ENCODE measurements at places on chromosomes 3 and 15. TPM values are rescaled to one million over a fixed set of nuclear protein-coding genes. Genes with fewer than 3 reads are reported as not detected.

DNA sequence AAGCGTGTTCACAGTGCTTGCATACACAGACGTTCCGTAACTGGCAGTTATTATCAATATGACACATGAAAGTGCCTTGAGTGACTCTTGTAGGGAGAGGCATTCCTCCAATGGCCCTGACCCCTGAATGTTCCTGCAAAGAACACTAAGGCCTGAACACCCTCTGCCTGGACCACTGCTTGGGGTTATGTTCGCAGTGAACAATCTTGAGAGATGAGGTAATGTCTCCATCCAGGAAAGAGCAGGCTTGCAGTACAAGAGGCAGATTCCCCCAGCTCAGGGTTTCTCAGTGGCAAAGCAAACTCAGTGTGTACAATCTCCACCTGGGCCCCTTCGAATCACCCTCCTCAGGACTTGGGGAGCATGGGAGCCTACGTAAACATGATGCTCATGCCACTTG, 324.6 kb downstream of the MAGI1 start:
- DNase-seq, result no peak
- H3K4me1 ChIP-seq, result no peaks in the 10 kb centered on the region
- no peak overlapping the region for H3K4me3 ChIP-seq
- H3K27ac ChIP-seq, result no peak overlapping the region
- H3K27me3 ChIP-seq, result no peaks in the 10 kb centered on the region

- H3K27me3 ChIP-seq, result no peaks in the 10 kb centered on the region
- no peaks in the 10 kb centered on the region for H3K36me3 ChIP-seq
- H3K27ac ChIP-seq, result no peak overlapping the region
- DNase-seq, result no peak
Measured at GRCh38 chr3:80870476-80871041, 890.9 kb downstream of the GBE1 start.

GRCh38 chr3:181056136-181056732, 66.7 kb upstream of the DNAJC19 start:
- H3K4me1 ChIP-seq, result no peaks in the 10 kb centered on the region
- H3K36me3 ChIP-seq, result no peaks in the 10 kb centered on the region
- H3K4me3 ChIP-seq, result no peak overlapping the region
- no peak overlapping the region for H3K27ac ChIP-seq
- DNase-seq, result no peak

Gene ALPK3
- 0.78 TPM for total RNA-seq

DNA sequence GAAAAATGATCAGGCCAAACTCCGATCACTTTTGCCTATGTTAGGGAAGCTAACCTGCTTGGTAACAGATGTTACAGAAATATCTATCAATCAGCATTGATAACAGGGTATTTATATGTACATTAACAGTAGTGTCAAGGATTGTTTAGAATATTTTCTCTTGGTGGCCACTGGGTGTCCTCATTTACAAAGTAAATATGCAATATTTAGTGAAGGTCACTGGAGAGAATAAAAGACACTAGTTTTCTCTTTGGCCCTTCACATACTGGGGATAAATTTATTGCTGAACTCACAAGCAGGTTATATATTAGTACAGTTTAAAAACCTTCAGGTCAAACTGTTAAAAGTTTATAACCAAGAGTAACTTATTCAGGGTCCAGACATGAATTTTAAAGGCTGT, 69.0 kb downstream of the TIGIT start:
- H3K27me3 ChIP-seq, result no peaks in the 10 kb centered on the region
- H3K36me3 ChIP-seq, result no peaks in the 10 kb centered on the region
- no peaks in the 10 kb centered on the region for H3K4me1 ChIP-seq
- peak overlapping the region; percentile 52 for H3K4me3 ChIP-seq
- DNase-seq, result no peak

DNA sequence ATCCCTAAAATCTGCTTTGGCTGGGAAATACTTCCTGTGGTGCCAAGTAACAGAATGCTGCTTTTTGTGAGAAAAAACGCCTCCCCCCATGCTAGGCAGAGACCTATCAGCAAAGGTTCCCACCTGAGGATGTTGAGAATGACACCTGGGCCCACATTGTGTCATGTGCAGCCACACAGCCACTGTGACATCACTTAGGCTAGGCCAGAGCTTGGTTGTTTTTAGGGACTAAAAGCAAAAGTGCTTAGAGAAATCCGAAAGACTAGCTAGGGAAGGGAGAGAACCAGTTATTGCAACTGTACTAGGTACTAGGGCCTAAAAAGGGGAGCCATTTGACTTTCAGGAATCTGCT, 6.2 kb downstream of the ZDHHC3 start:
- H3K27ac ChIP-seq, result peak overlapping the region; percentile 16
- H3K4me1 ChIP-seq, result peaks cover 51% of the 10 kb centered on the region
- H3K4me3 ChIP-seq, result no peak overlapping the region
- no peaks in the 10 kb centered on the region for H3K36me3 ChIP-seq
- DNase-seq, result no peak

Gene CPEB1
- 0.50 TPM for total RNA-seq

GRCh38 chr3:5023777-5024346, 44.6 kb downstream of the BHLHE40 start:
- no peaks in the 10 kb centered on the region for H3K36me3 ChIP-seq
- peaks cover 33% of the 10 kb centered on the region for H3K4me1 ChIP-seq
- no peaks in the 10 kb centered on the region for H3K27me3 ChIP-seq

Gene CSPG5
- total RNA-seq, result 0.21 TPM

Gene LMAN1L
- 0.91 TPM for total RNA-seq

Gene ZDHHC23
- total RNA-seq, result 8.3 TPM

- H3K36me3 ChIP-seq, result peaks cover 16% of the 10 kb centered on the region
- no peak for DNase-seq
- H3K4me1 ChIP-seq, result peaks cover 29% of the 10 kb centered on the region
- H3K27ac ChIP-seq, result peak overlapping the region; percentile 57
Measured at GRCh38 chr3:45736707-45737106, 47.5 kb downstream of the SACM1L start.

Gene COLQ
- total RNA-seq, result 10.8 TPM

Gene C3orf70
- total RNA-seq, result 0.08 TPM

GRCh38 chr3:117499189-117499870, 789.8 kb downstream of the TUSC7 start:
- no peak for DNase-seq
- H3K36me3 ChIP-seq, result no peaks in the 10 kb centered on the region
- no peak overlapping the region for H3K4me3 ChIP-seq

Gene SLC9C1
- total RNA-seq, result not detected

DNA sequence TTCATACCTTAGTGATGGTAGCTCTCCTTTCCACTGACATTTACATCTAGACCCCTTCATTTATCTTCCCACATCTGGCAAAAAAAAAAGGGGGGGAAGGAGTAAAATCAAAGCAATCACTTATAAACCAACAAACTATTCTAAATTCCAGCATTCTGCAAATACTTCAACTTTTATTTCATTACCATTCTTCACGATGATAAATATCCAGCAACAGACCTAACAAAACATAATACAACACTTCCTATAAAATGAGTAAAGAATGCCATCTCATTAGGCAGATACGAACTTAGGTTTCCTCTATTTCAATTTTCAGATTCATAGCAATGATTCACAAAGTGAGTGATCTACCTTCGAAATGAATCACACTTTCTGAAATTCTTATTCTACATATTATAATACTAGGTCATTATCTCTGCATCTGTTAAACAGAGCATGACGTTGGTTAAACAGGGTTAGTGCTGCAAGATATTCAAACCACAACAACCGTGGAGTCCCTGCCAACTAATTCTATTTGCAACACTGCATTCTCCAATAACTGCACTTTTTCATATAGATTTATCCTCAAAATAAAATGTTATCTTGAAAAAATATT, at the start of gene LRRFIP2:
LRRFIP2 (minus strand) TSS at position 51 of the 595 bp plus-strand sequence. CDS start 25,599 bp downstream, outside the sequence.
- H3K36me3 ChIP-seq, result no peaks in the 10 kb centered on the region
- H3K27me3 ChIP-seq, result no peaks in the 10 kb centered on the region
- H3K4me3 ChIP-seq, result peak within 1 kb of the TSS; percentile 92
- peaks cover 29% of the 10 kb centered on the region for H3K4me1 ChIP-seq
- no peak for DNase-seq

Gene ZNF860
- 0.25 TPM for total RNA-seq

Gene MYL3
- not detected for total RNA-seq

DNA sequence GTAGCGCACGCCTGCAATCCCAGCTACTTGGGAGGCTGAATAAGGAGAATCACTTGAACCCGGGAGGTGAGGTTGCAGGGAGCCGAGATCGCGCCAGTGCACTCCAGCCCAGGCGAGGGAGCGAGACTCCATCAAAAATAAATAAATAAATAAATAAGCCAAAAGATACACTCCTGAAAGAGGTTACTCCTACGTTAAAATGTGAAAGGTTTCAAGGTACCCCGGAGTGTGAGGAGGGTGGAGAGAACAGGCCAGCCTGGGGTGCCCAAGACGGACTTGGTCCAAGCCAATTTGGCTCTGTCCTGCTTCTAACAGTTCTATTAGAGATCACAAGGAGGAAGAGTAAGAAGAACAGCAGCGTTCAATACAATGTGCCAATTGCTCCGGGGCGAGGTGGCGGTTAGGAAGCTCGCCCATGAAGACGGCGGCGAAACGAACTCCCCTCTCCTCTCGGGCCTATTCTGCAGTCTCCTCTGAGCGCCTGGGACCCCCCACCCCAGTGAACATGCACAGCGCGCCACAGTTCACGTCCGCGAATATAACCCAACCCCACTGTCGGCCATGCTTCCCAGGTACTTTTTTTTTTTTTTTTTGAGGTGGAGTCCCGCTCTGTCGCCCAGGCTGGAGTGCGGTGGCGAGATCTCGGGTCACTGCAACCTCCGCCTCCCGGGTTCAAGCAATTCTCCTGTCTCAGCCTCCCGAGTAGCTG, 942 bp downstream of the ELP6 start:
- peak; percentile 10 for DNase-seq
- no peaks in the 10 kb centered on the region for H3K36me3 ChIP-seq
- H3K27me3 ChIP-seq, result no peaks in the 10 kb centered on the region

DNA sequence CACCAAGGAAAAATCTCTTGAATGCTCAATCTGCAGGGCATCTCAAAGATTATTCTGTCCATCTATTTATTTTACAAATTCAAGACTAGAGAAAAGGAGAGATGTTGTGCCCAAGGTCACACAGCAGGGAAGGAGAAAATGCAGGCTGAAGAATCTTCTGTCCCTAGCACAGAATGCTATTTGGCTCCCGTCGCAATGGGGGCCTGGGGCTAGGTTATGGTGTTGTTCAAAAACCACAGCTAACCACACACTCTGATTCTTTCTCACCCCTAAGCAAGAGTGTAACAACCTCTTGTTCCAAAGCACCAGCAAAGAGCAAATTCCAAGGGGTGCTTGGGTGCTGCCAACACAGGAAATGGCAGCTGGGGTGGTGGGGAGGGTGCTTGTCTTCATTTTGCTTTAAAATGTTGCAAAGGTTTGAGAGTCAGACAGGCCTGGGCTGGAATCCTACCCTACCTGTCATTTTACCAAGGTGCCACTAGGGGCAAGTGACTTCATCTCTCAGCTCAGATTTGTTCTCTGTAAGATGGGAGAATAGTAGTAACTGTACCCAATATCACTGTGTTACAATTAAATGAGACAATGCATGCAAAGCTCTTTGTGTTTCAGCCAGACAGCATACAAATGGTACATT, 112.5 kb downstream of the ADAMTS9 start:
- H3K4me3 ChIP-seq, result no peak overlapping the region
- DNase-seq, result no peak
- H3K27me3 ChIP-seq, result no peaks in the 10 kb centered on the region

Gene MORC1
- total RNA-seq, result 0.68 TPM

Gene NPAP1
- total RNA-seq, result not detected

DNA sequence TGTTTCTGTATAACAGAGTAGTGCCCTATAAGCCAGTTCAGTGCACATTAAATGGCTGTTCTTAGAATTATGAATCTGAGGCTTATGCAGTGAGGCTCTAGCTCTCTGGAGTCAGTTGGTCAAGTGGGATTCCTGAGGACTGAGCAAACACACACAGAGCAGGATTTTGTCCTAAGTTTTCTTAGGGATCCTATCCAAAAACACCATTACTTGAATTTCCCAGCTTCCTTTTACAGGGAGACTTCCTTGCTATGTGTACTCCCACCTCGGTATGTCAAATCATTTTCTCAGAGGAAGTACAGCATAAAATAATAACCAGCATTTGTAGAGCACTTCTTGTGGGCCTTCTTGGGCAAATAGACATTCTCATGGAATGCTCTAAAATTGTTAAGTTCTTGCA, 63.1 kb upstream of the GOLGA6B start:
- H3K4me3 ChIP-seq, result no peak overlapping the region
- H3K27me3 ChIP-seq, result no peaks in the 10 kb centered on the region
- H3K4me1 ChIP-seq, result peaks cover 7% of the 10 kb centered on the region
- H3K36me3 ChIP-seq, result peaks cover 2% of the 10 kb centered on the region
- H3K27ac ChIP-seq, result peak overlapping the region; percentile 77
- DNase-seq, result no peak

DNA sequence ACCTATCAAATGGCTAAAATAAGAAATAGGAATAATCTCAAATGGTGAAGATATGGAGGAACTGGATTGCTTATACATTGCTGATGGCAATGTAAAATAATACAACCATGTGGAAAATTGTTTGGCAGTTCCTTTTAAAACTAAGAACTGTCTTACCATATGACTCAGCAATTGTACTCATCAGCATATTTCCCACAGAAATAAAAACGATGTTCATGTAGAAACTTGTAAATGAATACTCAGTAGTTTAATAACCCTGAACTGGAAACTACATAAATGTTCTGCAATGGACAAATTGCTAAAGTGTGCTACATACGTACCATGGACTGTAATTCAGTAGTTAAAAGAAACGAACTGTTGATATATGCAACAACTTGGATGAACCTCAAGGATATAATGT, 253.9 kb upstream of the RBMS3 start:
- H3K4me3 ChIP-seq, result no peak overlapping the region
- no peaks in the 10 kb centered on the region for H3K27me3 ChIP-seq
- no peaks in the 10 kb centered on the region for H3K4me1 ChIP-seq
- no peak for DNase-seq
- no peak overlapping the region for H3K27ac ChIP-seq

DNA sequence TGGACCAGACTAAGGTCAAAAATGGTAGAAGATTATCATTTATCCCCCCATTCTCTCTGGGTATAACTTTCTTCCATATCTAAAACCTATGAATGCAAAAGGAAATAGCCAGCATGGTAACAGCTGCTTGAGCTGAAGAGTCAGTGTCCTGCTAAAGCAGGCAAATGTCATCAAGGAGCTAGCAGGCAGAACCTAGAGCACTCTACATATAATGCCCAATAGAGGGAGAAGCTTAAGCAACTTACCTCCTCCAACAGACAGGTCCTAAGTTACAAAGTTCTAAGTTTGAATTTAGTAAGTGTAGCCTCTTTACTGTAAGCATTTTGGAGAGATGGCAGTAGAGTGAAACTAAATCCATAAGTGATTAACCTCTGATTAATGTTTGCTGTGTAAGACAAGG, 7.7 kb downstream of the RAF1 start:
- H3K4me3 ChIP-seq, result no peak overlapping the region
- no peaks in the 10 kb centered on the region for H3K36me3 ChIP-seq
- H3K27ac ChIP-seq, result no peak overlapping the region
- peaks cover 40% of the 10 kb centered on the region for H3K4me1 ChIP-seq

DNA sequence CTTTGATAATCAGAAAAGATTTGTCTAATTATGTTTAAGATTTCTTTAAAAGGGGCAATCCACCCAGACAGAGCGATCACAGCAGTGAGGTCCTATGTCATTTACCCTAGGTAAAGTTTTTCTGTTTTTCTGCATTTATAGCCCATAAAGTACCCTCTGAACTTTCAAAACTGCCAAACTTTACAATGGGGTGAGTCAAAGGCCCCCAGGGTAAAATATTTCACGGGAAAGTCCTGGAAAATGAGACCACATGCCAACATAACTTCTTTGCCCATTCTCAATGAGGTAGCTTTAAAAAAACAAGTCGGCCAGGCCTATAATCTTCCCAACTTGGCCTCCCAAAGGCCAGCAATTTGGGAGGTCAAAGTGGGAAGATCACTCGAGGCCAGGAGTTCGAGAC, 53.0 kb downstream of the SUCLG2 start:
- H3K4me3 ChIP-seq, result no peak overlapping the region
- H3K4me1 ChIP-seq, result peaks cover 56% of the 10 kb centered on the region
- H3K27ac ChIP-seq, result peak overlapping the region; percentile 89
- no peak for DNase-seq
